ENCODE measurements at places on chromosomes 13 and 19.
A peak's percentile ranks its signal among the peaks of the same experiment; 100 is the strongest.

DNA sequence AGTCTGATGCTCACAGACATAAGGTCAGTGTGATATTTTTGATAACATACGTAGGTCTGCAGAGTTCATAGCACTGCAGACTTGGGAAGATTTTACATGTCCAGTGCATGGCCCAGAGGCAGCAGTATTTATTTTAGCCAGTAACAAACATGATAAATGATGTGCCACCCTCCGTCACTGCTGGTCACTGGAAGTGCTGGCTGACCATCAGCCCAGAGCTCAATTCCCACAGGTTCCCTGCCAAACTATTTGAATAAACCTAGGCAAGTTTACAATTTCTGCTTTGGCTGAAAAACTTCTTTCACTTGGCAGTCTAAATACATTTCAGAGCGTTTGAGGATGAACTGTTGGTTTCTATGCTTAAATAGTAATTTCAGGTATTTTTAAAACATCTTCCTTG is 135.5 kb upstream of the EDNRB start:
- DNase-seq = no peak

DNA sequence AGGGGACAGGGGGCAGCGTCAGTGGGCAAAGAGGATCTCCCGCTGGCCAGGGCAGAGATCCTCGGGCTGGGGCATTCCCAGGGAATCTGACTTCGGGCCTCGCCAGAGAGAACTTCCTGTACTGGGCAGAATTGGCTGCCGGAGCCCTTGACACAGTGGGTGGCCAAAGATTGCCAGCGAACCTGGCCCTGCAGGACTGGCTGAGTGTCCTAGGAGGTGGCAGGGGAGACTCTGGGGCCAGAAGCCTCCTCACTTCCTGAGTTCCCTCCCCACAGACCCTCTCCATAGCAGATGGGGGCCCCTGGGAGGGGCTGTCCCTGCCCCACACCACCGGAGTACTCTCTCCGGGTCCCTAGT is 19.3 kb downstream of the DPP9 start:
- DNase-seq = no peak

DNA sequence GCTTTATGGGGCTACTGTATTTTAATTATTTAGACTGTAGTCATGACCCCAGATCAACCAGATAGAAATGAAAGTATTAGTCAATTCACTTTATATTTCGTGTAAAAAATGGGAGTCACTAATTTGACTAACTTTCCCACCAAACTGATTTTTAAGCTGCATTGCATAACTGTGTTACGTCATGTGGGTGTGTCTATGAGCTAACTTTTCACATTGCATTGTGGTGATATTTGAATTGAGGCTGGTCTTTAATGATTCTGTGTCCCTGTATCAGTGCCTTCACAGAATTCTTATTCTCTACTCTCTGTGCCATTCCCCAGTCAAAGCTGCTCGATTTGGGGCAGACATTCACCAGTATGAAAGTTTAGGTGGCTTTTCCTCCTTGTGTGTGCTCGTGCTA is 172.7 kb upstream of the MAB21L1 start:
- no peak for DNase-seq

DNA sequence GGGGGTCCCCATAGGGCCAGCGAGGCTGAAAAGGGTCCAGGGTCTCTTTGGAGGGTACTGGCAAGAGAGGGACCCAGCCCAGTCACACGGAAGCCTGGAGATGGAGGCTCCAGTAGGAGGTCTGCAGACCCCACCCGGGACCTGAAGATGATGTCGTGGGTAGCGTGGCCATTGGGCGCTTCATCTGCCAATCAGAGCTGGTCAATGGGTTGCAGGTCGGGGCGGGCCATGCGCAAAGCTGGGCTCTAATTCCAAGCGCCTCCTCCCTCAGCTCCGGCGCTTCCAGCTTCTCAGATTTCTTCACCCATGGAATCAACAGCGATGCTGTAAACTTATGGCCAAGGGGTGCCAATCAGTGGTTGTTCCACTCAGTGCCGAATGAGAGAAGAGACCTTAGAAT is 10.9 kb downstream of the SIGLEC12 start:
- DNase-seq = peak; percentile 8

- no peak for DNase-seq
Observed at GRCh38 chr19:2487842-2488241, 11.9 kb downstream of the GADD45B start.
